Stimulated activated CD4-positive, alpha-beta T cell treated with anti-CD3 and anti-CD28 coated beads, TNF-alpha, amount 100 ng/mL, for 24 hours (primary cell): ENCODE measurements at places on chromosomes 1 and 21.

- no peak for DNase-seq
Observed at GRCh38 chr1:47870946-47871676, 126.1 kb downstream of the TRABD2B start.

DNA sequence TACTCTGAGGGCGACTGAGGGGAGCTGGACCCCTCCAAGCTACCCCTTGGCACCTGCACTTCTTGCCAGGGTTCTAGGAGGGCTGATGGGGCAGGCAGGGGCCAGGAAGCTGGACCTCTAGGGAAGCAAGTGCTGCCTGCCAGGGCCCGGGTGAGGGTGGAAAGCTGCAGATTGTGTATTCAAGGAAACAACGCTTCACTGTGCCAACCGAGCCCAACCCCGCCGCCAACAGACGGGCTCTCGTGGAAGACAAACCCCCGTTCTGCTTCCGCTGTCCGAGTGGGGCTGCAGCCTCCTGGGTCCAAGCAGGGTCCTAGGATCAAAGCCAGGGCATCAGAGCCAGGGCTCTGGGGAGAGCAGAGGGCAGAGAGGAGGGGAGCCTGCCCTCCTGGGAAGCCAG lies 3.2 kb downstream of the EFHD2 start:
- DNase-seq: no peak

DNA sequence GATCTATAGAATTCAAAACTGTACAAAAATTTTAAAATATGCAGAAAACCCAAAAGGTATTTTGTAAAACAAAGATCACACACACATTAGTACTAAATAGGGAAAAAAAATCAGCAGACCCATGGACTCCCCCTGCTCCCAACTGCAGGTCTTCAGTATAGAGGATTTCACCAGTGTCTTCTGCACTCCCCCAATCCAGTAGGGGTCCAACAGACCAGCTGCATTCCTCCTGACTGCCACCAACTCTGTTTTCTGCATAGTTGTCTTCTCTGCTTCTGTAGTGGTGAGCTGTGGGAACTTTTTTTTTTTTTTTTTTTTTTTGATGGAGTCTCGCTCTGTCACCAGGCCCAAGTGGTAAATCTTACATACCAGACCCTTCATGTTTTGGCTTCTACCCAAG lies 21.9 kb downstream of the CLCA2 start:
- no peak for DNase-seq

GRCh38 chr1:107877092-107877491 lies 87.9 kb downstream of the VAV3 start:
- no peak for DNase-seq

- no peak for DNase-seq
Observed at GRCh38 chr1:186655876-186656275, 24.3 kb downstream of the PTGS2 start.

DNA sequence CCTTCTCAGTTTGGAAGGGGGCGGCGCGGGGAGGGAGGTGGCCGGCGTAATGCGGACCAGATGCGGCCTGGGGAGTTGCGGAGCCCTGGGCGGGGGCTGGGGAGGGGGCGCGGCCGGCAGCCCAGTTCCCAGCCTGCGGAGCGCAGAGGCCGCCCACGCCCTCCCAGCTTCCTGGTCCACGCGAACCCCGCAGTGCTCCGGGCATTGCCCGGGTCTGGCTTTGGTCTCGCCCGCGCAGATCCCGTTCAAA lies 695 bp downstream of the DMBX1 start:
- DNase-seq: no peak

GRCh38 chr1:54479841-54480524 lies 68.0 kb upstream of the ACOT11 start:
- no peak for DNase-seq

DNA sequence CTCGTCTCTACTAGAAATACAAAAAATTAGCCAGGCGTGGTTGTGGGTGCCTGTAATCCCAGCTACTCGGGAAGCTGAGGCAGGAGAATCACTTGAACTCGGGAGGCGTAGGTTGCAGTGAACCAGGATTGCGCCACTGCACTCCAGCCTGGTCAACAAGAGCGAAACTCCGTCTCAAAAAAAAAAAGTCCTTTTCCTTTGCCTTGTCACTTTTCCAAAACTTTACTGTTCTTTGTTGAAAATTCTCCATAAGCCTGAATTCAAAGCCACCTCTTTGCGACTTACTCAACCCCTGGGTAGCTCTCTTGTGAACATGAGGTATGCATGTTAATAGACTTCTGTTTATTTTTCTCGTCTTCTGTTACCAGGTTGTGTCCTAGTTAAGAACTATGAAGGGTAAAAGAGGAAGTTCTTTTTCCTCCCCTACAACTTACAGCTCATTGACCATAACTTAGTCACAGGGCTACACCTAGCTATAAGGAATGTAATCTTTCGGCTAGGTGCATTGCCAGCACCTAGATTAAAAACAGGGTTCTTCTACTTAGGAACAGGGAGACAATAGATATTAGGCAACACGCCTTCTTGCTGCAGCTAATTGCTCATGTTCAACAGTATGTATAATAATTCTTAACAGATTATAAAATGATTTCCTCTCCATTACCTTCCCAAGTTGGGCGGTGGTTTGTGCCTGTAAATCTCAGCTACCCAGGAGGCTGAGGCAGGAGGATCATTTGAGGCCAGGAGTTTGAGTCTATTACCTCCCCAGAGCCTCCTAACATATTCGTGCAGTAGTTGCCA lies 40.9 kb downstream of the PTAFR start:
- no peak for DNase-seq

DNA sequence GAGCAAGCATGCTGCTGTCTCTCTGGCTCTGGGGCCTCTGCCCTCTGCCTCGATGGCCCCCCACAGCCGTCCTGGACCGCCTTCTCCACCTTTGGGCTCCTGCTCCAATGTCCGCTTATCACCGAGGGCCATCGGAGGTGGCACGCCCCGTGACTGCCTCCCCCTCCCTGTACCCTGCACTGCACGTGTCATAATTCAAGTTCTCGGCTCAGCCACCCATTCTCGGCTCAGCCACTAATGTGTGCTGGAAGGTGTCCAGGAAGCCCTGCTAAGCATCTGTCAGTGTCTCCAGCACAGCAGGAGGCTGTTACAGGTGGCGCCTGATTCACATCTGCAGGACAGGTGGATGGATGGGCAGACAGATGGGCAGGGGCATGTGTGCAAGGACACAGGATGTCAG lies 45.5 kb downstream of the TP73 start:
- no peak for DNase-seq

DNA sequence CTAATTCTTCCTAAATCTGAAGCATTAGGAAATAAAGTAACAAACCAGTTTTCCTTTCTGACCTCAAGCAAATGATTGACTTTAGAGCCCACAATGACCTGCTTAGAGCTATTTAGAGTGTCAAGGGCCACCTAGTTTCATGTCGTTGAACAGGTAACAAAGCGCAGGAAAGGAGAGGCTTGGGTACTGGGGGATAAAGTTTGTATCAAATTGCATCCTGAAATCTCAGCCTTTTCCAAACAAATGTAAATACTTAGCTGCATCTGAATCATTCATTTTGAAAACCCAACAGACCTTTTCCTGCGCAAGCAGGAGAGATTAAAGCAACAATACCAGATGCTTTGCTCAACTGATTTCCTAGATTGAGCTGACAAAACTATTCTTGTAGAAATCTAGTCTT lies 121.2 kb downstream of the NRIP1 start:
- DNase-seq: no peak

GRCh38 chr1:89198491-89199072 lies at the start of gene GBP4:
GBP4 (minus strand) TSS chr1:89198942; CDS start chr1:89198834, 108 bp downstream.
- no peak for DNase-seq

- DNase-seq: no peak
Observed at GRCh38 chr1:67020304-67020703, 33.6 kb downstream of the SLC35D1 start.

DNA sequence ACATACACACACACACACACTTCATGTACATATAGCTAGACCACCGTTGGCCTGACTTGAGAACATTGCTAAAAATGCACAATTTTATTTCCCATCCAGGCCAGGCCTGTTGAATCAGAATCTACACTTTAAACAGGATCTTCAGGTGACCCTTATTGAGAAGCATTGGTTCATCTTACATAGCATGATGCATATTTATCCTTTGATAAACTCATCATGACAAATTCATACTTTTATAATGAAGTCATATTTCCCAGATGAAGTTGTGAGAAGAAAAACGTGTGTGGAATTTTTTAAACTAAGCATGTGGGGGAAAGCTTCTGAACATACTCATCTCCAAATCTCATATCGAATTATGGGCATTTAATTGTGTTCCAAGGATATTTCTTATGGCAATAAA lies 877.7 kb downstream of the MRPL39 start:
- DNase-seq: no peak

DNA sequence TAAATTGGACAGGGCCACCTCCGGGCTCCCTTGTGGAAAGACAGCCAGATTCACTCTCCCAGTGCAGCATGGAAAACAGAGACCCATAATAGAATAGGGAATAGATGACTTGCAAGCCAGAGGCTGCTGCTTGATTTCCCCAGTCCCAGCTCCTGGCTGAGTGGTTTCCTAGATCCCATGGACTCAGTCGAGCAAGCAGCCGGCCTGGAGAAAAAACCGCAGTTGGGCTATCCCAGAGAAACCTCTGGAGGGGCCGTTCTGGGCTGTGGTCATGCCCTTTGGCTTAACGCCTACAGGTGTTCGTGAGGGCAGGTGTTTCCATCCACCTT lies 61.7 kb downstream of the ELK4 start:
- no peak for DNase-seq

GRCh38 chr1:61742620-61743430 lies 545 bp downstream of the PATJ start:
- DNase-seq: no peak

DNA sequence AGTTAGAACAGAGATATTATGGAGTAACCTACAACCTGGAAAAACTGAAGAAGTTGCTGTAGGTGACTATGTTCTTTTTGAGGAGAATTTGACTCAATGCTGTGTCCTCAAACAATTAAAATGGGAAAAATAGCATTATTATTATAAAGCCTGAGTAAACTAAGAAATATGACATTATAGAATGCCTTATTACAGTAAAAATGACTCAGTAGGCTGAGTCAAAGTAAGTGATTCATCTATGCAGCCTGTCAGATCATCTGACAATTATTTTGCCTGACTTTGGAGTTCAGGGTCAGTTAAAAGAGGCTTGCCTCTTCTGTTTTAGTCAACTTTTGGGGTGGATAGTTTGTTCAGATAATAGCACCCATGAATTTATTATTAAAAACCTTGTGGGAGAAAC lies 150.8 kb upstream of the PTGFR start:
- no peak for DNase-seq

GRCh38 chr1:218350801-218351266 lies 5.7 kb downstream of the TGFB2 start:
- no peak for DNase-seq

GRCh38 chr1:93992954-93993353 lies 83.7 kb upstream of the GCLM start:
- DNase-seq: no peak

DNA sequence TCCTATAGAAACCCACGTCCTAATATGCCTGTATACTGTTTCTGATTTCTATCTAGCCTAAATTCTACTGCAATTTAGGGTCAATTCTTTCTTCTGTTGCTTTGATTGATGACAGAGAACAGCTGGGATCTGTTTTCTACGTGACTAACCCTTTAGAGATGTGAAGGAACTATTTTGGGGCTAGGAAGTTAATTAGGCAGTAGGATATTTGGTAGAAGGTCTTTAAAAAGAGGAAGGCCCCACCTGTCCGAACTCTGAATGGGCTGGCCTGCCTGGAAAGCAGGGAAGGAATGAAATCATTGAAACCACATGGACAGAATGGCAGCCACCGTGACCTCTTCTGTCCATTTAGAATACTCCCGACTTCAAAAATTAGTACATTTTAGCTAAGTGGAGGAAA lies 21.0 kb downstream of the EIF2D start:
- DNase-seq: no peak

GRCh38 chr1:215872658-215873057 lies 305.6 kb downstream of the KCTD3 start:
- DNase-seq: no peak

DNA sequence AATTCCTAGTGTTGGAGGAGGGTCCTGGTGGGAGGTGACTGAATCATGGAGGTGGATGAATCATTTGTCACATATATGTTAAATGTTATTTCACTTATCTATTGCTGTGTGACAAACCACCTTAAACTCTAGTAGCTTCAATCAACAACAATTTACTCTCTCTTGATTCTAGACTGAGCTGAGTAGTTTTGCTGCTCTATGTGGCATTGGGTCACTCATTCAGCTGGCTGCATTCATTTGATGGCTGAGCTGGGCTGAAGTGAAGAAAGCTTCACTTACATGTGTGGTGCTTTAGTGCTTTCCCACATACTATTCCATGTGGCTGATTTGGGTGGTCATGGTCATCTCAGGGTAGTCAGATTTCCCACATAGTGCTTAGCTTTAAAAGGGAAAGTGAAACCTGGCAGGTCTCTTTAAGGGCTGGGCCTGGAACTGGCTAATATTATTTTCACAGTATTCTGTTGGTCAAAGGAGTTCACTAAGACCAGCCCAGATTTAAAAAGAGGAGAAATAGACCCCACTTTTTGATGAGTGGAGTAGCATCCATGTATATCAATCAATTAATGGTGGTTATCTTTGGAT lies 10.5 kb downstream of the DNAH14 start:
- no peak for DNase-seq

DNA sequence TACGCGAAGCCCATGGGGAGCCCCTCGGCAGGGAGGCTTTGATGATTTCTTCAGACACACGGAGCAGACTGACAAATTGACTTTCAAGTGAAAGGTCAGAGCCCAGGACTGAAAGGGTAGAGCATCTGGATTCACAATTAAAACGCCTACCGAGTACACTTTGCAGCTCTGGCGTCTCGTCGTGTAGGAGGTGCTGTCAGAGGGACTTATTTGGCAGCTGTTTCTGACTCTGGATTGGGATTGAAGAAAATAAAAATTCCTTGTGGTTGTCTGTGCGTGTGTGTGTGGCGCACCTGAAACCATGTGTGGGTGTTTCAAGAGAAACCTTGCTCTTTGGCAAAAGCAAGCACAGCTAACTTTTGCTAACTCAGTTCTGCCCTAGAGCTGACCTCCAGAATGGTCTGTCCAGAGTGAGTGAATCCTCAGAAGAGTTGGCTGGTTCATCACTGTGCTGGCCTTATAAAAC lies 348.7 kb downstream of the HLX start:
- no peak for DNase-seq

DNA sequence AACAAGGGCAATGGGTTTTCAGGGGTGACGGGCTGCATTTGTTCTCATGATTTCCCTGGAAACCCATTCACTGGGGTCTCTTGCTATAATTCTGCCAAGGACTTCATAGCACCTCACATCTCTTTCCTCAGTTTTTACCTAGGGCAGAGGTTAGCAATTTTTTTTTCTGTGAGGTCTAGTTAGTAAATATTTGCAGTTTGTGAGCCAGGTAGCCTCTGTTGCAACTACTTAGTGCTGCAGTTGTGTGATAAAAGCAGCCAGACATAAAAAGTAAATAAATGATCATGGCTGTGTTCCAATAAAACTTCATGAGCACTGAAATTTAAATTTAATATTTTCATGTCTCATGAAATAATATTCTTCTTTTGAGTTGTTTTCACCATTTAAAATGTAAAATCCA lies 37.7 kb downstream of the IFI44 start:
- DNase-seq: no peak

DNA sequence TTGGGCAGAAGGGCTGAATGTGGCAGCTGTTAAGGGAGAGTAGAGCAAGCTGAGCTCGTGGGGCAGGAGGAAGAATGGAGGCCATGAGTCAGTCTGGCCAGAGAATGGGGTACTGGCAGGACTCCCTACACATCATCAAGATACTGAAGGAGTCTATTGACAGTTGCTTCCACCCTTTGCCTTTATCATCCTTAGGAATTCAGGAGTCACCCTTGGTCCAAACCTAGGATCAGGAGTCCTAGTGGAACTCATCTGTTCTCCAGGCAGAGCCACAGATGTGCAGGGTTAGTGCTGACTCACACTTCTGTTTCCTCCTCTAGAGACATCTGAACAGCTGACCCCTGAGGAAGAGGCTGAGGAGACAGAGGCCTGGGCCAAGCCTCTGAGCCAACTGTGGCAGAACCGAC lies 18.7 kb upstream of the ST3GAL3 start:
- DNase-seq: no peak
